ENCODE measurements at places on chromosomes 11 and 22.
A peak's percentile ranks its signal among the peaks of the same experiment; 100 is the strongest.

DNA sequence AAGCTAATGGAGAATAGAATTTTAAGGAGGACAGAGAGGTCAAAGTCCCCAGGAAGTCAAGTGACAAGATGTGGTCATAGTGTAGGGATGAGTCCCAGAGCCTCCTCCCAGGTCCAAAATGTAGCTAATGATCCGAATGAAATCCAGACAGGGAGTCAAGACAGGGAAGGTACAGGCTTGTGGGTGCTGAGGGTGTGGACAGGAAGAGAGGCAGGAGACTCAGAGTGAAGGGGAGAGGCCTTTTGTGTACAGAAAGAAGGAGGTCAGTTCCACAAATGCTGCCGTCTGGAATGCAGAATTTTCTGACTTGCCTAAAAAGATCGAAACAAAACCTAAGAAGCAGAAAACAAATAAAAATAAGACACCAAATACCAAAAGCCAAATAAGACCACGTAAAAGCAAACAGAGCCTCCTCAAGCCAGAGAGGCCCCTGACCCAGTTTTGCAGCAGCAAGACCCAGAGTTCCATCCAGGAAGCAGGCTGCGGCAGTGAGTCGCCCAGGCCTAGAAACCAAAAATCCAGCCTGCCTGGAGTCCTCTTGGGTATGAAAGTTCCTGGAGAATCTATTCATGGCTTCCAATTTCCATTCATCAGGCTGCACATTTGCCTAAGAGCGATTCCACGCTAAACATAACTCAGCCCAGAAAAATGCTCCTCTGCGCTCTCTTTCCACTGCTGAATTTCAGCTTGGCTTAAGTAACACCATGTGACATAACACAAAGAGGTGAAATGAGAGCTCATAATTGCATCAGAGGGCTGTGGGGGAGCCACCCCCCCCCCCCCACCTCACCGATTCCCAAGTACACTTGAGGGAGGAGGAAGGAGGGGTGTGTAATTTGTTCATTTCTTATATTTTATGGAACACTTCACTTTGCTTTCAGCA lies 71.2 kb downstream of the KIRREL3 start:
- DNase-seq: peak; percentile 11

GRCh38 chr11:88402784-88403183 lies 65.2 kb upstream of the CTSC start:
- no peak for DNase-seq

GRCh38 chr11:94025690-94026394 lies 4.7 kb downstream of the HEPHL1 start:
- no peak for DNase-seq

DNA sequence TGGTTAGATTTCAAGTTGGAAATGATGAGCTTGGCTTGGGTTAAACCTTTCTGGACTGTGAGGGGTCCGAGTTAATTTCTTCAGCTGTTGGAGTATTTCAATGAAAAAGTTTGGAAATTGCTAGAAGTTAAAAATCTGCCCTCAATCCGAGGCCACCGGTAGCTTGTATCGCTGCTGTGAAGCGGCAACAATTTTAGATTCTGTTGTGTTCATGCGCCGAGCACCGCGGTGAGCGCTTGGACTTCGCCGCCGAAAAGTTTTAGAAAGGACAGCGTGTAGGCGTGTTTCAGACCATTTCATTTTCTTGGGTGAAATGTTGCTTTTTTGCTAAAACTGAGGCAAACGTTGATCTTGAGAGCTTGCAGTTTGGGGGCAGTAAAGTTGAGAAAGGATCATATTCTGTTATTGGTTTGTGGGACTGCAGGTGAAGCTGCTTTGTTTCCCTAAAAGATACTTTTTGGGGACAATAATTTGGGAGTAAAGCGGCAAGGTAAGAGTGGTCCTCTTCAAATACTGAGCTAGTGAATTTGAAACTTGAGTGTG lies 928 bp downstream of the FBXO7 start:
- DNase-seq: no peak

DNA sequence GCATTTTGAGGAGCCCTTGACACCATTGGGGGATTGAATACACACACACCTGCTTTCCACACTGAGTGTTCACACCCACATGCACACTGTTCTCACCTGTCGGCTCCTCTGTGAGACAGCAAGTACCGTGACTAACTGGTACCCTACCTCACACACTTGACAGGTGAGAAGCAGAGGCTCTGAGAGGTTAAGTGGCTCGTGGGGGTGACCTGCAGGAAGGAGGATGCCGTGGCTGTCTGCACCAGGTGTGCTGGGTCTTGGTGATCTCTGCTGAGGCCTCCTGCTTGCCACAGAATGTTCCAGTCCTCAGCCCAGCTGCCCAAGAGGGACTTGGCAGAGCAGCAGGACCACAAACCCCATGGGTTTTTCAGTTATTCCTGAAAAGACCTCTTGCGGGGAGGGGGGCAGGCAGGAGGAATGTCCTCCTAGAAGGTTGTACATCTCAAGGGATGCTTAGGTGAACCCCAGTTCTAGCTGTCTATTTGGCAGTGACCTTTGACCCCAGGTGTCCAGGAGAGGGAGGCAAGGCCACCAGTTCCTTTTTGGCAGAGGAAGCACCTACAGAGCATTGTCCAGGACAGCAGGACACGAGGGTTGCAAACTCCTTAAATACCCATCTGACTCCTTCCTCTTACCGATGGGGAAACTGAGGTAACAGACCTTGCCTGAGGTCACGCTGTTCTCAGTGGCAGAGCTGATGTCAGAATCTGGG lies 66.0 kb downstream of the SHISAL1 start:
- DNase-seq: no peak

- no peak for DNase-seq
Measured at GRCh38 chr11:102307727-102308038, 9.6 kb upstream of the BIRC3 start.

GRCh38 chr11:62333768-62334167 lies 3.5 kb upstream of the ASRGL1 start:
- DNase-seq: peak; percentile 46

- DNase-seq: no peak
Measured at GRCh38 chr11:79896258-79896657, 455.4 kb upstream of the TENM4 start.

DNA sequence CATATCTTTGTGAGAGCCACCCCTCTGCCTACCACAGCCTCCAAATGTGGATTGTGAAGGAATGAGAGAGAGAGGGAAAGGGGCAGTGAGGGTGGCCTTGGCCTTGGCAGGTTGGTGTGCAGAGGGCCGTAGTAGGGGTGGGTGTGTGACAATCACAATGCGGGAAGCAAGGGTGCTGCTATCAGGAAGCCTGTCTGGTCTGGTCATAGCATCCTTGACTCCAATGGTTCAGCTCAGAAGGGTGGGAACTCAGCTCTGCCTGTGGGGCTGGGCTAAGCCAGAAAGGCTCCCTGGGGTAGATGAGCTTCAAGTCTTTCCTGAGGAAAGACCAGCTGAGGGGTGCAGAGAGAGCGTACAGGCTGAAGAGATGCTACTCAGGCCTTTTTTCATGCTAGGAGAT lies 72.7 kb downstream of the RRM1 start:
- DNase-seq: no peak
